ENCODE measurements at places on chromosomes 5 and 9.

- no peak for DNase-seq
These were observed 375.1 kb downstream of the EBF1 start for GRCh38 chr5:158724521-158725188.

DNA sequence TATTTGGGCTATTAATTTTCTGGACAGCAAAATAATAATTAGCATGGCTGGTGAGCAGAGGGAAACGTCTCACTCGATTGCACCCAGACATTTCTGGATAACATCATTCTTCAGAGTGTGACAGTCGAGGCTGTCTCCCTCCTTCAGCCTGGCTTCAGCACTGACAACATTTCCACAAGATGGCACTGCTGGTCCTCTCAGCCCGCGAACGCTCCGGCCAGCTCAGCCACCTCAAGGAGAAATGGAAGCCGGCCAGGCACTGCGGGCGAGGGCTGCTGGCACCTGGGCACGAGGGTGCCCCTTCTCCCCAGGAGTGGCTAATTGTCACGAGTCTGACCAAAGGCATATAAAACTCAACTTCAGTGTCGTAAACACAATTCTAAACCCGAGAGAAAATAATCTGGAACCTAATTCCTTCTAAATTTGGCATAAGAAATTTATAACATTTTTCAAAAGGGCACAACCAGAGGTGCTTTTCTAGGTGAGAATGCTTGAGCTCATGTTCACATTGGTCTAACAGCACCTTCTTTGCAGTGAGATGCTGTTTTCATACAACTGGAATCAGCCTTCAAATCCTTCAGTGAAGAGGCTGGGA, 65.9 kb downstream of the DAP start:
- DNase-seq: no peak

- no peak for DNase-seq
These were observed 31.7 kb downstream of the CRB2 start for GRCh38 chr9:123387686-123388085.

DNA sequence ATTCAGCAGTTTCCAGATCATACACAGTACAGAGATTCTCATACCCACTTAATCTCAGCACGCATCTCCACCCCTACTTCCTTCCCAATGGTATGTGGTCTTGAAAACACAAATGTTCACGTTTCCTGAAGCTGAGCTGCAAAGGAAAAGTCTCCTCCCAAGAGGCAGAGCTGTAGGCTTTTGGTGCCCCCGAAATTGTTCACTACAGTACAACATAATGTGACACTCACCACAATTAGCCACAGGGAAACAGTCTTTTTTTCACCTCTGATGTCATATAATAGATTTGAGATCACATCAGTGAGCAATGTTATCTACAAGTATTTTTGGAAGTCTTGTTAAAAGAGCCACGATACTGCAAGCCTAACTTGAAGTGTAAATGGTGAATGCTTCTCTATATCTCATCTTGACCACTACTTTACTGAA, 40.2 kb downstream of the NFIB start:
- no peak for DNase-seq

Measured in stimulated activated CD4-positive, alpha-beta T cell treated with anti-CD3 and anti-CD28 coated beads, Interleukin-4, amount 100 ng/mL, for 1 hour (primary cell).